Stimulated activated effector memory CD8-positive, alpha-beta T cell treated with anti-CD3 and anti-CD28 coated beads, Interleukin-12 subunit alpha, Interleukin-12 subunit beta, amount 100 ng/mL, for 72 hours (primary cell): ENCODE measurements at places on chromosomes 12 and 14.
A peak's percentile ranks its signal among the peaks of the same experiment; 100 is the strongest.

- no peak for DNase-seq
Observed at GRCh38 chr12:80846952-80847351, 90.8 kb downstream of the LIN7A start.

GRCh38 chr14:62663456-62663821 is 381.8 kb downstream of the KCNH5 start:
- DNase-seq, result no peak

- no peak for DNase-seq
Observed at GRCh38 chr14:100775351-100775830, 48.7 kb downstream of the DLK1 start.

- DNase-seq, result no peak
Observed at GRCh38 chr12:54259194-54260011, 20.5 kb downstream of the CBX5 start.

DNA sequence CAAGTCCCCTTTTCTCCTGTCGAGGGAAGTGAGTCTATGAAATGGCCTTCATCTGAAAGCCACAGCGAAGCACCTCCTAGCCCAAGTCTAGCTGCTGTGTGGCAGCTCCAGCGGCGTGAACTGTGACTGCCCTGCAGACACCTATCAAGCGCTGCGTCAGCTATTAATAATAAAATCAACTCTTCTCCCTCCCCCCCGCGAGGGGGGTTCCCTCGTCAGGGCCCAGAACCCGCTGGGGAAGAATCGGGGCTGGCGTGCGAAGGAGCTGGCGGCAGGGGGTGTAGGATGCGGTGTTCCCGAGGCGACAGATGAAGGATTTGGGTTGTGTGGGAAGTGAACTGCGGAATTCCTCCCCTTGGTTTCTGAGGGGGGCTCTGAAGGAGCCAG is 662 bp upstream of the ATP2A2 start:
- DNase-seq, result no peak

DNA sequence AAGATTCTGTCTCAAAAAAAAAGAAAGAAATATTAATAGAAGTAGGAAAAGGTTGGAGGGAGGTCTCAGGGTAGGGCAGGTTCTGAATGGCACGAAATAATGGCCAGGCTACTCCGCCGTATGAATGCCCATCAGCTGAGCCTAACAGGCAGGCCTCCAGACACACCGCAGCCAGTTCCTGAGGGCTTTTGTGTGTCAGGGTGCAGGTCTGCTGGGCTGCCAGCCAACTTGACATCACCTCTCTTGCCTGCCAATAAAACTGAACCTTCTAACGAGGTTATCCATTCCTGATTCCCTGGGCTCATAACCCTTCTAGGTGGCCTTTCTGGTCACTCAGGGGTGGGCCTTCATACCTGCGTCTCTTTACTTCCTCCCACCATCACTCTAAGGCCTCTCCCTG is 3.0 kb downstream of the IFI27 start:
- DNase-seq, result no peak

GRCh38 chr14:75547552-75548250 is 25.4 kb downstream of the BATF start:
- no peak for DNase-seq

GRCh38 chr12:124861898-124862676 is 1.6 kb downstream of the SCARB1 start:
- no peak for DNase-seq

GRCh38 chr14:28966416-28967233 is 200.0 kb downstream of the FOXG1 start:
- no peak for DNase-seq

DNA sequence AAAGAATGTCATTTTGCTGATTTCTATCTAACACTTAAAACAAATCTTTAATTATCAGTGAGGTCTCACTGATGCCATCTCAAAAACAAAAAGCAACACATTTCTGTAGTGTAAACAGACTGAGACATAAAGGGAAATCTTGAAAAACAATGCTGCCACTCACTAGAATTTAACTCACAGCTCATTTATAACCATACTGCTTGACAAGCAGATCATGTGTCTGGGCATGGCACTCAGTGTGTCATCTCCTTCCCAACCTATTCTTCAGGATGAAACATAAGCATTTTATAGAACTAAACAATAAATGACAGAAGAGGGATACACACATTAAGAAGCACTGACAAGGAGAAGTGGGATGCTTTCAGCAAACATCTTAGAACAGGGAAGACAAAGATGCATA is 22.4 kb downstream of the ATF7 start:
- DNase-seq, result no peak

DNA sequence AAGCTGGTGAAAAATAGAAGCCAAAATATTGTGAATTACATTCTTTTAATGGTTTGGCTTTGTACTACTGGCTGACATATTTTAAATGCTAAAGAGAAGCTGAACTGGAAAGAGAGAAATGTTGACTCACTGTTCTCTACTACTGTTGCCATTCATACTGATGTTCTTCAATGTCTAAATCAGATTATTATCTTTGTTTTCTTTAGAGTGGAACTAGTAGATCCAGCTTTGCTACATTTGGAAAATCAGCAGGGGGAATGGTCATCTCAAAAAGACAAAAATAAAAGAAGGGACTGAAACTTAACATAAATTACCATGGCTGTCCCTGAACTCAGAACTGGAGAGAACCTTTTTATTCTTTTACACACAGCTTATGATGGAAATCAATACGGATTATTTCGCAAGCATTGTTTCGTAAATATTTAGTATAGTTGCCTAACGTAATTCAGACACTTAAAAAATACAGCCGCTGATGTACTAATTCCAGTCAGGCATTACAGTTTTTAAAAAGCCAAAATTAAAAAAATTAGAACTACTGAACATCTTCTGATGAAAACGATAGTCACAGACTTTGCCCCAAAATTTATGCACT is 76.3 kb upstream of the OTX2 start:
- DNase-seq, result no peak

- peak; percentile 29 for DNase-seq
Observed at GRCh38 chr12:49698619-49699545, 8.3 kb downstream of the FMNL3 start.

GRCh38 chr12:99984271-99985128 is at the start of gene ANKS1B:
TSS of gene ANKS1B (minus strand) at chr12:99984936. CDS start at chr12:99984237, 699 bp downstream.
- no peak for DNase-seq

DNA sequence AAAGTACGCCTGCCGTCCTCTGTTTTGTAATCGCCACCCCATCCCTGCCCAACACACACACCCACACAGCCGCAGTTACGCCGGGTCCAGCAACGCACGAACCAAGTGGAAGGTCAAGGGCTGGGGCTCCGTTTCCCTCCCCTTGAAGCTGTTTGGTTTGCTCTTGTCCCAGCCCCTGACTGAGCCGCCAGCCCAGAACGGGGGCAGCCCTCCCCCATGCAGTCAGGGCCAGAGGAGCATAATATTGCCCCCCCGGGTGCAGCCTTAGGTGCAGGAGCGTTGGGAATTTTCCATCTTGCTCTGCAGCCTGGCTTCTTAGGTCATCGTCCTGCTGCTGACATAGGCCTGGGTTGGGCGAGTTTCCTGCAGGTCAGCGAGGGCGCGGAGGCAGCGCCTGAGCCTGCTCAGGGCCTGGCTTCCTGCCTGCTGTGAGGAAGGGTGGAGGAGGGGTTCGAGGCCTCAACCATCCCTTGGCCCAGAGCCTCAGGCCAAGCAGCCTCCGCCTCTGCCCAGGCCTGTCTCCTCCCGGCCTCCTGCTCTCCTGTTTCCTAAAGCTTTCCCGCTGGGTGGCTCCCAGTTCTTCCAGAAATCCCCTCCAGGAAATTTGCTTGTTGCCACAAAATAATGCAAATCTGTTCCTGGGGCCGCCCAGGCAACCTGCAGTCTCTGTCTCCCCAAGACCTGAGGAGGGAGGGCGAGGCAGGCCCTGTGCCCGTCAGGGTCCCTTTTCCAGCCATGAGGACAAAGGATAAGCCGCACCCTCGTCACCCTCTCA is 44.5 kb downstream of the PSMA6 start:
- no peak for DNase-seq

DNA sequence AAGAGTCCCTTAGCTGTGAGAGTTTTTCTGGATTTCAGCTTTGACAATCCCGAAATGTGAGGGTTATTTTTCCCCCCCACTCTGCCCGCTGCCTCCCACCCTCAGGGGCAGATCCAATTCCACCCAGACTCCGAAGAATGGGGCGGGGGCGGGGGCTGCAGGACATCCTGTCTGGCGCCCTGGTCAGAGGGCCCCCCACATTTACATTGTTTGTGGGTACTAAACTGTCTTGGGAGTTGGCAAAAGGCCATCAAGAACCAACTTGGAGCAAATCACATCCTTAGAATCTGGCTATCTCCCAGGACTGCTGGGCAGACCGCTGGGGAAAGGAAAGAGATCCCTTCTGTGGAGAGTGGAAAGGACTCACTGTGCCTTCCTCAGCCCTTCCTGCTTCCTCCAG is 2.4 kb downstream of the EMP1 start:
- no peak for DNase-seq

GRCh38 chr14:24231263-24232120 is 675 bp downstream of the NEDD8 start:
- DNase-seq, result no peak

GRCh38 chr12:89863968-89864367 is 155.3 kb upstream of the ATP2B1 start:
- DNase-seq, result no peak

GRCh38 chr12:10673659-10674384 is at the start of gene STYK1:
TSS of gene STYK1 (minus strand) at chr12:10674052. CDS start at chr12:10634618, 39,434 bp downstream.
- peak; percentile 93 for DNase-seq

GRCh38 chr12:4763549-4763948 is 43.3 kb downstream of the GALNT8 start:
- DNase-seq, result no peak

- DNase-seq, result no peak
Observed at GRCh38 chr12:24066865-24067264, 117.4 kb upstream of the SOX5 start.

GRCh38 chr12:53180931-53181645 is 363 bp upstream of the CSAD start:
- DNase-seq, result no peak

- no peak for DNase-seq
Observed at GRCh38 chr12:6896846-6897435, 7.7 kb upstream of the LRRC23 start.

DNA sequence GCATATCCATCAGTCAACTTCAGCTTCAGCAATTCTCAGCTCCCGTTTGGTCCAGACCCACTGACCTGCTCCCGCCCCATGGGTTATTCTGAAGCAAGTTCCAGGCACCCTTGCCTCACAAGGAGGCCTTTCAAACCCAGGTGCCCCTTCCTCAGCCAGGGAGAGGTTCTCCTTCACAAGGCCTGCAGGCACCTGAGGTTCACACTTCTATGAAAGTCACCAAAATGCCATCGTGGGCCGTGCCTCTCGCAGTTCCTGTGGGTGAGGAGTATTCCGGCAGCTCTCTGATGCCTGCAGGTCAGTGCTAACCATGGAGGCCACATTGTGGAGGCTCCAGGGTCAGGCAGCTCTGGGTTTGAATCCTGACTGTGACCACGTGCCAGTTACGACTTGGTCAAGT is 40.2 kb upstream of the BCL7A start:
- no peak for DNase-seq

DNA sequence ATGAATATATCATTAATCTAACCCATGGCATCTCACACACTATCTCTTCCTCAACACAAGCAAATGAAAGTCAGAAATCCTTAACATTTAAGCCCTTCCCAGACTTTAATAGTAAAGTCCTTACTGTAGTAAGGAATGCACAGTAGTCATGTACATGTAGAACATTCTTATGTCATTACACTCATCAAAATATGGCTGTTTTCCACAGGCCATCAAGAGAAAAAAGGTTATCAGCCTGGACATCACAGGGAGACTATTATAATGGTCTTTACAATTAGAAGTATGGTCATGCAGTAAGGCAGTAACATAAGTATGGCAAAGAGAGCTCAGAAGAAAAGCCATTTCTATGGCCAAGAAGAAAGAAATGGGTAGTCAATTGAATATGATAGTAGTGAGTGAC is 121.2 kb downstream of the SLC6A15 start:
- DNase-seq, result no peak

DNA sequence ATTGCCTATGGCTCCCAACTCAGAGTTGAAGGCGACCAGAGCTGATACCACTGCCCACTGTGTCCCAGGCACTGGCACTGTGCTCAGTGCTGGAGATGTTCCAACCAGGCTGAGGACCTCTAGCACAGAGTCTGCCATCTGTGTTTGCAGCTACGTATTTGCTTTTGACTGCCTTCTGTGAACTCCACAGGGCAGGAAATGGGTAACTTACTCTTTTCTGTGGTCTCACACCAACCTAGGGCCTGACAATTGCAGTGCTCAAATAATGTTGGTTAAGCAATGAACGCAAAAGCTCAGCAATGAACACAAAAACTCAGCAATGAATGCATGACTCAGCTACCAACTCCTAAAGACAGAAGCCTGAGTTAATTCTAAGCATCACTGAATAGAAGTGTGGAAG is 202.8 kb downstream of the NUAK1 start:
- no peak for DNase-seq

DNA sequence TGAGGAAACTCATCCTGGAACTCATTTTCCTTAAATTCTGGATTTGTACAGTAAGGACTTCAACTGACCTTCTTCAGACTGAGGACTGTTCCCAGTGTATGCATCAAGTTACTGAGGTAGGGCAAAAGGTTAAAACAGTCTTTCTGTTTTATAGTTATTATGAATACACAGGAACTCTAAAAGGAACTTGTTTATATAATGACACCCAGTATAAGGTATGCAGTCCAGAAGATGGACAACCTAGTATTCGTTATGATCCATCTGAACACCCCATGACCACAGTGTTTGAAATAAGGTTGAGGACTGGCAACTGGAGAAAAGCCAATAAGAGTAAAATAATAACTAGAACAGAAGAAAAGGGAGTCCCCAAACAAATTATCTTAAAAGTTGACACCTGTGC is 779.9 kb upstream of the TMEM132C start:
- DNase-seq, result no peak

GRCh38 chr12:94175763-94176668 is 27.6 kb downstream of the PLXNC1 start:
- DNase-seq, result no peak

- no peak for DNase-seq
Observed at GRCh38 chr12:19288603-19289244, 150.6 kb upstream of the AEBP2 start.

GRCh38 chr14:73014105-73014504 is 12.8 kb downstream of the ZFYVE1 start:
- peak; percentile 56 for DNase-seq

DNA sequence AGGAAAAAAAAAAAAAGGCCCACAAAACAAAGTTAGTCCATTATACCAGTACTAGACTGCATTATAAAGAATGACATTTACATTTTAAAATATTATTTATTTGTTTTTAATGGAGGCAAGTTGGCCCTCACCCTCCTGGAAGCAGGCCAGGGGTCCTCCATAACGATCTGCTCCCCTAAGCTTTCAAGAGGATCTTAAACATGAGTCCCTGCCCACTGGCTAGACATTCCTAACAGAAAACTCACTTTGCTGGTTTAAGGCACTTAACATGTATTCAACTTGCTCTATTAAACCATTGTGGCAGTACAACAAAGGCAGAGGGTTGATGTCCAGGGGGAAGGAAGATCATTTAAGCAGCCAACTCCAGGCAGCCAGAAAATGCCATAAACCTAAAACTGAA is 111.4 kb downstream of the STXBP6 start:
- DNase-seq, result no peak

- no peak for DNase-seq
Observed at GRCh38 chr12:54378796-54379397, 5.6 kb downstream of the ZNF385A start.

- DNase-seq, result no peak
Observed at GRCh38 chr14:23177181-23177580, 6.3 kb downstream of the SLC7A8 start.
